ENCODE measurements at places on chromosomes 13 and 19.

DNA sequence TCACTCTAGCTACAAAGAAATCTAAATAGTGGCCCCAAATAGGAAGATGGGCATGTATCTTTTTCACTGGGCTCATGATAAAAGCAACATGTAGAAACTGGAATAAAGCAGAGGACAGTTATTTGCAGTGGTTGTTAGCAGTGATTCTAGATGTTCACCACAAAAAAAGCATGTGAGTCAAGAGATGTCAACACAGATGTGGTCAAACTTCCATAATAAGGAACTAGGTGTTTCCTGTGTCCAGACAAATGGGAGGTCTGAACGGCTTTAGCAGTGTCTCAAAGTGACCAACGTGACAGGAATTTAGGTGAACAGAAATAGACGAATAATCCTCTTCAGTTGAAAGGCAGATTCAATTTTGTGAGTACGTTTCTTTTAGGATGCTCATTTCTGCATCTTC lies 162.7 kb downstream of the TBC1D4 start:
- no peak for DNase-seq

DNA sequence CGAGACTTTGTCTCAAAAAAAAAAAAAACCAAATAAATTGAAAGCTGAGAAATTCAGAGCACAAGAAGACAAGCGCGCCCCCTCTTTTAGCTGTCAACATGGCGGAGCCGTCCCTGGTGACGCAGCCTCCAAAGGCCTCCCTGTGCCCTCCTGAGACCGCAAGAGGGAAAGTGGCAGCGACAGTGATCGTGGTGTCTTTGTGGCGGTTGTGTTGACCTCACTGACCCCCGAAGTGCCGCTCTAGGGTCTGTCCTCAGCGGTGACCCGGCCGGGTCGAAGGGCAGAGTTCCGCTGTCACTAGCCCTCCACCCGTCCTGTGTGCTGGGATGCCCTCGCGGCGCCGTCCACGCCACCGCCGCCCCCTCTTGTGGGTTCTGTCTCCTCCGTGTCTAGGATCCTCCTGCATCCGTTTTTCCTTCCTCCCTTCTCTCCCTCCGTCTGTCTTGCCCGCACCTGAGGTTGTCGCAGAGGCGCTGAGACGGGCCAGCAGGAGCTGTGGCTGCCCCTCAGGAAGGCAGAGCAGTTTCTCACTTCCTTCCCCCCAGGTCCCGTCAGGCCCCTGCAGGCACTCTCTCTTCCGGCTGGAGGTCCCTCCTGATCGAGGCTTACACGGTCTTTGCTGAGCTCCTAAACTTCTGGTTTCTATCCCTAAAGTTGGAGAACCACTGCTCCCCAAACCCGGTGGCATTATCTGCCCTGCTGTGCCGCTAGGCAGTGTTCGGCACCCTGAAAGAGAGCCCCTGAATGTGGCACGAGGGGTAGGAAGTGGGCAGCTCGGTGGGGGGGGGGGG lies 7.2 kb downstream of the UHRF1 start:
- DNase-seq, result no peak

GRCh38 chr13:70666883-70667556 lies 558.8 kb upstream of the KLHL1 start:
- no peak for DNase-seq

- DNase-seq, result no peak
These were observed 691.1 kb upstream of the SLC10A2 start for GRCh38 chr13:103757361-103757760.

DNA sequence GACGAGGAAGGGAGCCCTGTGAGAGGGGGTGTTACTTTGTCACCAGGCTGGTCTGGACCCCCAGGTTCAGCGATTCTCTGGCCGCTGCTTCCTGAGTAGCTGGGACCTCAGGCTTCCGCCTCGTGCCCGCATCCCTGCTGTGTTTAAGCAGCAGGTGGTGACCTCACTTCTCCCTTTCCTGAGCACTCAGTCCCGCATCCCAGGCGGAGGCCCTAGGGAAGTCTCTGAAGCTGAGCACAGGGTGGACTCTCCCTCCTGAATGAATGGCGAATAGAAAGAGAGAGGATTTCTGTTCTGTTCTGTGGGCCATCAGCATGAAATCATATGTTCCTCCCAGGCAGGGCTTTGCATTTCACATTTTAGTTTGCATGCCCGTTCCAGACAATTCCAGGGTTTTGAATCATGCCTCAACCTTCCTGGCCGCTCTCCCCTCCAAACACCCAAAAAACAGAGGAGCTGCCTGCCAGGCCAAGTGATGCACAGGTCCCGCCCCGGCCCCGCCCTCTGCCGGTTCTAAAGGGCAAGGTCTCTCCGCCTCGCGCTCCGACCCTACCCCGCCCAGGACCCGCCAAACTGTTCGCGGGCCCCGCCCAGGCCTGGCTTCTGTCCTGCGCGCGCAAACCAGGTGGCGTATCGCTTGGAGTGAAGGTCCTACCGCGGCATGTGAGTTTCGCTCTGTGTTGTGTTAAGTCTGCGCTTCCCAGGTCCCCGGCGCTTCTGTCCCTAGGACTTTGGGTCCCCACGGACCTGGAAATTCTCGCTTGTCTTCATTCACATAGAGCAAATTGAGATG lies 35.1 kb upstream of the ZNF808 start:
- no peak for DNase-seq

- DNase-seq, result no peak
These were observed 410.0 kb downstream of the FGF9 start for GRCh38 chr13:22080832-22081231.

DNA sequence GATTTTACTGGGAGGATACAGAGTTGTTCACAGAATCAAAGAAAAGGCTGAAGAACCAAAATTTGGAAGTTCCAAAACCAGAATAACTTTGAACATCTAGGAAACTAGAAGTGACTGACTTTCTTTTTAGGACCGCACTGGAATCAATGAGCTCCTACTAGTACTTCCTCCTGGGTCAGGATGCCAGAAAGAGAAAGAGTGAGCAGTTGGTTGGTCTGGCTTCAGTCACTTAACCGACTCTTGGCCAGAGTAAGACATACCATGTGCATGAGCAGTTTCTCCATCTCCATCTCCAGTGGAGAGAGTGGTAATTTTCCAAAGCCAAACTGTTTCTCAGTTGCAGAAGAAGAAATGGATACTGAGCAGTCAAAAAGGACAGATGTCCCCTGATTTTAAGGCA lies 27.1 kb upstream of the MTUS2 start:
- no peak for DNase-seq

- peak; percentile 99 for DNase-seq
These were observed at the start of gene TMEM259 for GRCh38 chr19:1020868-1021425. Gene TMEM259 (minus strand): TSS chr19:1021123. CDS start chr19:1020996, 127 bp downstream.

DNA sequence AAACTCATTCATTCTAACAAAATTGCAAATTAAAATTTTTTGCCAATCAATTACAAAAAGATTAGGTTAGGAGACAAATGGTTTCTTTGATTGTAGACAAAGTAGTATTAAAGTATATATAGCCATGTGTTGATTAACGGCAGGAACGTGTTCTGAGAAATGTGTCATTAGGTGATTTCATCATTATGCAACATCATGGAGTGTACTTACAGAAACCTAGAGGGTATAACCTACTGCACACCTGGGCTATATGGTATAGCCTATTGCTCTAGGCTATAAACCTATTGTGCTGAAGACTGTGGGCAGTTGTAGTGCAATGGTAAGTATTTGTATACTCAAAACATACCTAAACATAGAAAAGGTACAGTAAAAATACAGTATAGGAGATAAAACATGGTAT lies 906.8 kb upstream of the SPRY2 start:
- no peak for DNase-seq

DNA sequence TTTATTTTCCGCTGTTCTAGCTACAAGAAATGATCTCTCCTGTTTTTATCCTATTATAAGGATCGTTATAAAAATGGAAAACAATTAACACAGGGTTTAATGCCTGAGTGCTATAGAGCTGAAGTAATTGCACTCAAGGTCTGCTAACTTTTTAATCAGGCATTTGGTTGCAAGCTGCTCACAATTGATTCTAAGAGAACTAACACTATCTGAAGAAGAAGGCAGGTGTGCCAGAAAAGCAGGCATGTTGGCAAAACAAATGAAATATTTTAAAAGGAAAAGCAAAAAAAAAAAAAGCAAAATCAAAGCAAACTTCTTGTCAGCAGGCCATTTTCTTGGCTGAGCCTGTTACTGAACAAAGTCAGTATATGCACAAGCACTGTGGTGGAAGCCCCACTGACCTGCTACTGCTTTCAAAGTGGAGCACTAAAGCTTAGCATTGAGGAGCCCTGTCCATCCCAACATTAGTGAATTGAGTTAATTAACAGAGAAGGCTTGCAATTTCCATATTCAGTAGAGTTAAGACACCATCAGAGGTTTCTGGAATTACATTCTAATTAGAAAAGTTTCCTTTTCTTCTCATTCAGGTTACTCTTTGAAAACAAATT lies 574.2 kb downstream of the PCDH9 start:
- no peak for DNase-seq

GRCh38 chr13:39684531-39685137 lies 29.2 kb downstream of the COG6 start:
- peak; percentile 66 for DNase-seq

- DNase-seq, result no peak
These were observed 3.6 kb downstream of the F2RL3 start for GRCh38 chr19:16892436-16892835.

DNA sequence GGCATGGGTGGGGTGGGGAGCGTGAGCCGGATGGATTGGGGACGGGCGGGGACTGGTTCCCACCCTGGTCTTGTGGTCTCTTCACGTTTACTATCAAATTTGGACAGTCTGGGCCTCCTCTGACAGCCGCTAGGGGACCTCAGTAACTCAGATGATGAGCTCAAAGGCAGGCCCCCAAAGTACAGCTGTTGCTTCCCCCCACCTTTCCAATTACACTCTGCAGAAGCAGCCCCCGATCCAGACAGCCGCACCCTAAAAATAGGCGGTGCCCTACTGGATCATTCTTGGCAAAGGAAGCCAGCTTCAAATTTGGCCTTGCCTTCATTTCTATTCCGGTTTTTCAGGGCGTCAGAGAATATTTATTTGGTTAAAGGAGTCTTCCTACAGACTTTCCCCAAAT lies 1.9 kb upstream of the FOXO1 start:
- no peak for DNase-seq

DNA sequence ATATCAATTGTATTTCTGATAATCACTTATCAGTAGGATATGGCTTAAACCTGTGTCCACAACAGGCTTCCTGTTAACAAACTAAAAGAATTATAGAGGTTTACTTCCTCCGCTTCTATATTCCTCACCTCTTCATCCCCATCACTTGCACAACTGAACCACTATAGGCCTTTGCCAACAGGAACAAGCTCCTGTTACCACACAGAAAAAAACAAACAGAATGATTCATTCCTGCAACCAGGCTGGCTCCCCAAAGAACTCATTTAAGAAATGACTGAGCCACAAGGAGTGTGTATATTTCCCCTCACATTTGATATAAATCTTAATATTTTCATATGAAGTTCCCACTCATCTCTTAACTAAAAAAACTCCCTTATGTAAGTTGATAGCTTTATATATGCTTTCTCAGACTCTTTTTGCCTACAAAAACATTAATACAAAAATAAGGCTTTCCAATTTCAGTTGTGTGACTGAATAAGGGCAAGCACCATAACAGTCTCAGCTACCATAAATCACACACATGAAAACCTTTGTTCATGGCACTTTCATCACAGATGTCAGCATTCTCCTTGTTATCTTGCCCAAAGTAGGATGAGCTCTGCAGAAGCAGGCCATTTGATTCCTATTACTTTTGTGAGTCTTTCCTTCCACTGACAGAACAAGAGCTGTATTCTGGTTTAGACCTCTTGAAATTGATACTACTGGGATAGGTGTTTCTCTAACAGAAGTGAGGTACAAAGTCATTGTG lies 366.8 kb downstream of the SLITRK1 start:
- DNase-seq, result no peak

GRCh38 chr13:66345971-66346370 lies 884.2 kb downstream of the PCDH9 start:
- peak; percentile 95 for DNase-seq

DNA sequence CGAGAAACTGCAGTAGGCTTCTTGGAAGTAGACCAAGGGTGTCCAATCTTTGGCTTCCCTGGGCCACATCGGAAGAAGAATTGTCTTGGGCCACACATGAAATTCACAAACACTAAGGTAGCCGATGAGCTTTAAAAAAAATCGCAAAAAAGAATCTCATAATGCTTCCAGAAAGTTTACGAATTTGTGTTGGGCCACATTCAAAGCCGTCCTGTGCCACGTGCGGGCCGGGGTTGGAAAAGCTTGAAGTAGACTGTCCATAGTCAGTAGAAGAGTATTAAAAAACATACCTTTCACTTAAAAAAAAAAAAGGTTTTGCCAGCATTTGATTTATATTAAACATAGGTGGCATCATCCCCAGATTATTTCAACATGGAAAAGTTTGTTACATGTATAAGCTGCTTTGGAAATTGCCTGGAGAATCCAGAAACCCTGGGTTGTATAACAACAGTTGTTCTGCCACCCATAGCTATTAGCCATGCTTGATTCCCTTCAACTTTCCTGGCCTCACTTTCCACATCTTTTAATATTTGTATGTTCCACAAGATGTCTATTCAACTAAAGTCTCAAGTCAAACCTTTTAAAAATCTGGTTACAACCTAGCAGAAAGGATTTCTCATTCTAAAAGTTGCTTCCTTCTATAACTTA lies 1.0 kb downstream of the IFT88 start:
- DNase-seq, result no peak

DNA sequence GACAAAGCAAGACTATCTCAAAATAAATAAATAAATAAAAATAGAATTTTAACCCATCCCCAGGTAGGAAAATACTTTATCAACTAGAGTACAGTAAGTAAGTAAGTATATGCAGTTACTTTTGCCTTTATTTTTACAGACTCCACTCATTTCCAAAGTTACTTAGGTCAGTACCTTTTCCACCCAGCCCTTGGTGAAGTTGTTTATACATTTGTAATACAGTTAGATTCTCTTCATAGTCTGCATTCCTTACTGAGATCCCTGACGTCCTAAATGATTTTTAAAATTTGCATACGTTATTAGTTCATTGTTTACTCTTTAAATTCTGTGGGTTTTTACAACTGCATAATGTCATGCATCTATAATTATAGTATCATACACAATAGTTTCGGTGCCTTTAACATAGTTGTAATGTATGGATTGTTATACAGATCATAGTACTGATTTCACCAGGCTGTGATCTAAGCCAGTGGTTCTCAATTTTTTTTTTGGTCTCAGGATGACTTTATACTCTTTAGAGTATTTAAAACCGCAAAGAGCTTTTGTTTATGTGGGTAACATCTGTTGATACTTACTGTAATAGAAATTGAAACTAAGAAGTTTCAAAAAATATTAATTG lies 10.4 kb downstream of the SETDB2 start:
- DNase-seq, result no peak

DNA sequence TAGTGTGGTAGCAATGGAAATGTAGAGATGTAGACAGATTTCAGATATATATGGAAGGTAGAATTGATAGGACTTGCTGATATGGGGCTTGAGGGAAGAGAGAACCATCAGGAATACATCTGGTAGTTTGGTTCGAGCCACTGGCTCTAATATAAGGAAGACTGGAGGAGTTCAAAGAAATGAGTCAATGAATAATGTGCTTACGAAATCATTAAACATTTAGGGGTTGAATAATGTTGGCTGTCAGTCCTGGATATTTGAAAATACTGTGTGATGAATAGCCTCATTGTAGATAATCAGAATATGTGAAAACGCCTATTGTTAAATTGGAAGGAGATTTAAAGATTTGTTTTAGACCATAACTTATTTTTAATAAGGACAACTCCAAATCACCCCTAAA lies 21.6 kb downstream of the SGCG start:
- no peak for DNase-seq

Data from brain (organoid and tissue), 16 donors.